Right atrium auricular region (tissue), 2 donors: ENCODE measurements at places on chromosomes 11 and 22.

- peak; percentile 13 for DNase-seq
Measured at GRCh38 chr11:129596351-129596750, 219.3 kb upstream of the TMEM45B start.

DNA sequence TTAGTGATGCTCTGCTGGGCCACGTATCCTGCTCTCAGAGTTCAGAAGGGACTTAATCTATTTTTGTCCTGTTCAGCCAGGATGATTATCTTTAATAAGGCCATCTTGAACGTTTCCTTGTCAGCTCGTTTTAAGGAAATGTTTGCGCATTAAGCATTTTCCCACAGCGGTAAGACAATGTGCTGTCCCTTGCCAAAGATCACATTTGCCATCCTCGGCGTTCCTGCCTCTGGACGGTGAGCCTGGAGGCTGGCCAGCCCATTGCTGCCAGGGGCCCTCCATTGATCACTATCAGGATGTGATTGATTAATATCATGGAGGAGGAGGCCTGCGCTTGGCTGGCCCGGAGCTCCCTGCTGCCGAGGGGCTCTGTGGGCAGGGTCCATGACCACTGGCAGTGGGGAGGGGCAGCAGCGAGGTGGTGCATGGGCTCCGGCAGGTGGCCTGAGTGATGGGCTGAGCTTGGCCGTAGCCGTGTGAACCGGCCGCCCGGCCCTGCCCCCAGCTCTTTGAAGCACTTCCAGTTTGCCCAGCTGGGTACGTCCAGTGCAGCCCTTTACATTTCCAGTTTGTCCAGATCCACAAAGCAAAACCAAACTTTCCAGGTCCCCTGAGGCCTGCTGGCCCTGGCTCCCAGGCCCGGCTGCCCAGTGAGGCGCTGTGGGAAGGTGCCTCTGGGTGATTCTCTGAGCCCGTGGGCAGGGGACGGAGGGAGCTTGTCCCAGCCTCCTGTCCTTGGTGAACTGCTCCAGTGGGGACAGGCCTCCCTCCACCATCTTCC, 49.5 kb upstream of the SMIM38 start:
- no peak for DNase-seq

DNA sequence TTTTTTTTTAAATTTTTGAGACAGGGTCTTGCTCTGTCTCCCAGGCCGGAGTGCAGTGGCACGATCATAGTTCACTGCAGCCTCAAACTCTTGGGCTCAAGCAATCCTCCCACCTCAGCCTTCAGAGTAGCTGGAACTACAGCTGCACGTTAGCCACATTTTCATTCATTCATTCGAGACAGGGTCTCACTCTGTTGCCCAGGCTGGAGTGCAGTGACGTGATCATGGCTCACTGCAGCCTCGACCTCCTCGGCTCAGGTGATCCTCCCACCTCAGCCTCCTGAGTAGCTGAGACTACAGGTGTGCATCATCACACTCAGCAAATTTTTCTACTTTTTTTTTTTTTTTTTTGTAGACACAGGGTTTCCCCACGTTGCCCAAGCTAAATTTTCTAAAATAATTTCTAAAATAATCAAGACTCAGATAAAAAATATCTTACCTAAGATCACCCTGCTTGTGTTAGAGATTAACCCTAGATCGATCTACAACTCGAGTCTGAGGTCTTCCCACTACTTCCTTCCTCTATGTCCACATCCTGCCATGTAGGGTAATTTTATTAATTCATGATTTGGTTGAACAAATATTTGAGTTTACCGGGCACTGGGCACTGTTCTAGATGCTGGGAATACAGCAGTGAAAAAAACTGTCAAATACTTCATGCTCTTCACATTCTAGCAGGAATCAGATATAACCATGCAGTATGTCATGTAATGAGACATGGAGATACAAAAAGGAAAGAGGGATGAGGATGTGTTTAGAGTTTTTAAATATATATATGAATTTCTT, 15.1 kb downstream of the EIF4G2 start:
- DNase-seq: no peak

GRCh38 chr11:79369055-79369454, 71.8 kb downstream of the TENM4 start:
- DNase-seq: no peak

- no peak for DNase-seq
Measured at GRCh38 chr11:105975128-105975527, 46.9 kb downstream of the MSANTD4 start.

- DNase-seq: no peak
Measured at GRCh38 chr11:12066799-12067508, 43.4 kb upstream of the MICAL2 start.

DNA sequence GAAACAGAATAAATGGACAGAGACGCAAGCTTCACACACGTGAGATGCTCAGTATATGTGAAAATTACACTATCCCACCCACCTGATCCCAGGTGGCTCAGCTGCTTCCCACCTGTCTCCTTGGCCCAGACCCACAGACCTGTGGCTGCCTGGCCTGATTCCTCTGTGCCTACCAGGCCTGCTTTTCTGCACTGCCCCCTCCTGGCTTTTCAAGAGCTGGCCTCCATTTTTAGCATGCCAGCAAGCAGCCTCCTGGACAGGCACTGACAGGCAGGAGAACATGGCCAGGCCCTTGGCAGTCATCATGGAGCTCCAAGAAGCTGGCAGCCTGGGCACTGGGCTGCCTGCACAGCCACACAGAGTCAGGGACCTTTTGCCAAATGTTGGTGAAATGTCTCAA, 79.5 kb upstream of the HMGXB4 start:
- no peak for DNase-seq

DNA sequence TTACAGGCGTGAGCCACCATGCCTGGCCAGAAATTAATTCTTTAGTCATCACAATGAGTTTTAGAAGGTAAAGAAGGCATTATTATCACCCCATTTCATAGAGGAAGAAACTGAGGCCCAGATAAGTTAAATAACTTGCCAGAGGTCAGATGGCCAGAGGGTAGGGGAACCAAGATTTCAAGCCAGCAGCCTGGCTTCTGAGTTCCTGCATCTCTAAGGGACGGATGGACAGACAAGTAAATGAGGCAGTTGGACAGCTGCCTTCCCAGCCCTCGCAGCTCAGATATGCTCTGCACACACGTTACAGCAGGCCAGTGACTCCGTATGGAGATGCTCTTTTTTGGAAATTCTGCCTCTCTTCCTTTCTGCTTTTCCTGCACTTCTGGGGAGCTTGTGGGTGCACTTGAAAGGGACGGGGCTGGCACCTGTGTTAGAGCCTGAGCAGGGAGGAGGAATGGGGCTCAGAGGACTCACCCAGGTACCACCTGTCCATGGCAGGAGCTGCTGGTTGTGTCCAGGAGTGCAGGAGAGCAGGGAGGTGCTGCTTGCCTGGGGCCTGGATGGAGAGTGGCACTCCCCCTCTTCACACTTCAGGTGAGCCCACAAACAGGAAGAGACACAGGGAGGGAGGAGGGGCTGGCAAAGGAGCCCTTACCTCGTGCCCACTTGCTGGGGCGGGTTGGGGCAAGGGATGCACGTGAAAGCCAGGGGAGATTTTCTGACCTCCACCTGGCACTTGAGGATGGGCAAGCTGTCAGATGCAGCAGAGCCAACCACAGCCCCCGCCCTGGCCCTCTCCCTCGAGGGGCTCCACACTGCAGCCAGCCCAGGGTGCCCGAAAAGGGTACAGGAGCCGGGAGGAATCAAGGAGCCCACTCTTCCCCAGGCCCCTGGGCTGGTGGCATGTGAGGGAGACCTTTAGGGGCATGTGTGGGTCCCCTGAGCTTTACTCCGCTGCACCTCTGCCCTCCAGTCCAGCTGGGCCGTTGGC, 3.3 kb upstream of the FXYD2 start:
- DNase-seq: no peak

DNA sequence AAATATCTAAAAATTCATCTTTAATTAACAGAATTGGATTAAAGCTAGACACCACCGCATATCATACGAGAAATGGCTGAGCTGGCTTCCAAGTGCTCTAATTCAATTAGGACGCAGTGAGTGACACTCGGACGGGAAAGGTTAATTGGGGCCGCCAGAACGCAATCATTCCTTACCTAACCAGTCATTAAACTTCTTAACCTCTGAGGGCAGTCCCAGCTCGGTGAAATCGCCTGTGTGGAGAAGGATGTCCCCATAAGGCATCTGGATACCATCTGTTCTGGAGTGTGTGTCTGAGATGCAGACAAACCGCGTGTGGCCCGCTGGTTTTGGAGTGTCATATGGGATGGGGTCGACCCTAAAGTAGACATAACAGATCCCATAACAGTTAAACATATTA, 50.3 kb downstream of the MPPED2 start:
- DNase-seq: no peak

DNA sequence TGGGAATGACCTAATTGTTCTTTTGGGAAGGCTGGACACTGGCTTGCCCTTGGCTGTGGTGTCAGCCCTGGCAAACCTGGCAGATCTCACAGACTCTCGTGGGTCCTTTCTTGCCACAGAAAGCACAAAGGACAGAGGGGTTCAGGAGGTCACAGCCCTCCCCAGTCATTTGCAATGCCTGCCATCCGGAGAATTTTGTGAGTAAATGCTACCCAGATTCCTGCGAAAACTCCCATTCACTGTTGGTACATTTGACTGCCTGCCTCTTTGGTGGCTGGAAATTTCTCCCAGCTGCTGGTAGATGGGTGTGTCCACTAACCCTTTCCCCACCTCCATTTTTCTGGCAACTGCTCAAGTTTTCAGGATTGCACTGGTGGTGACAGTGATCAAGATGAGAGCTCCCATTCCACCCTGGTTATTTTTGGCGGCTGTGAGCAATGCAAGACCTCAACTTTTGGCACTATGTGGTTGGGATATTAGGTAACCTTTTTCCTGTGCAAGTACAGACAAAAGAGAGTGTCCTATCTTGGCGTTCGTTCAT, 155.7 kb downstream of the NAV2 start:
- peak; percentile 72 for DNase-seq

DNA sequence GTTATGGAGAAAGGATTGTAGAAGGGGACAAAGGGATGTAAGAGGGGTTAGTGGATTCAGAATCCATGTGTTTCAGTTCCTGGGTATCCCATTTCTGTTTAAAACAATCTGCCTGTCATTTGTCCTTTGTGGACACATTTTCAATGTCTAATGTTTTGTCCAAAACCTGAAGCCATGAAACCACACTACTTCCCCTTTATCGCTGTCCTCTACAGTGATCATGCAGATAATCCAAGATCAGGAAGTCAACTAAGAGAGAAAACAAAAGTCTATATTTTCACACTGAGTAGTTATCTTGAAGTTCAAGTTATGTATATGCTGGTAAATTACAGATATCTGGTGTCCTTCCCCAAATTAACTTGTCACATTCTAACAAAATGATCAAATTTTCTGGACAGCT, 457.0 kb downstream of the NTM start:
- no peak for DNase-seq

DNA sequence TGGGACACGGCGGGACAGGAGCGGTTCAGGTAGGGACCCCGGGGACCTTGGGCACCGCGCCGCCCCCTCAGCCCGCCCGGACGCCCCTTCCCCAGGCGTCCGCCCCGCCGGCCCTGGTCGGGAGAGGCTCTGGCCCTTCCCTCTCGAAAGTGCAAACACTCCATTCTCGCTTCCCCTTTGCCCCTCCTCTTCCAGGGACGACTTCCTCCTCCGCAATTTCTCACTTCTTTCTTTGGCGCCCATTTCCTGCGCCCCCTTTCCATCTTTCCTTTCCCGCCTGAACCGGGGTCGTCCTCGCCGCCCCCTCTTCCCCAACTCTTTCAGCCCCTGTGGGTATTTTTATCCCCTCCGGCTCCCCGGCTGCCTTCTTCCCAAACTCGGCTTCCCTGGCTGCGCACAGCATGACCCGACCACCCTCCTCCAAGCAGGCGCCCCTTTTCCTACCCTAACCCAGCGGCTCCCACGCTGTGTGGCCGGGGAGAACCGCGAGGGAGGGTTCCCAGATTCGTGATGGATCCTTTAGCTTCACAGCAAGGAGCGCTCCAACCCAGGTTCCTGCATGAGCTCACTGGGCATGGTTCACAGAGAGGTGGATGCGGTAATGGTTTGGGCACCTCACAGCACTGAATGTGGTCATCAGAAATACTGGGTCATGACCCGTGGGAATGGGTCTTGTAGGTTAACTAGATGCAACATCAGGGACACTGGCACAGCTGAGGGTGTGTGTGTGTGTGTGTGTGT, 689 bp downstream of the RAB39A start:
- no peak for DNase-seq

DNA sequence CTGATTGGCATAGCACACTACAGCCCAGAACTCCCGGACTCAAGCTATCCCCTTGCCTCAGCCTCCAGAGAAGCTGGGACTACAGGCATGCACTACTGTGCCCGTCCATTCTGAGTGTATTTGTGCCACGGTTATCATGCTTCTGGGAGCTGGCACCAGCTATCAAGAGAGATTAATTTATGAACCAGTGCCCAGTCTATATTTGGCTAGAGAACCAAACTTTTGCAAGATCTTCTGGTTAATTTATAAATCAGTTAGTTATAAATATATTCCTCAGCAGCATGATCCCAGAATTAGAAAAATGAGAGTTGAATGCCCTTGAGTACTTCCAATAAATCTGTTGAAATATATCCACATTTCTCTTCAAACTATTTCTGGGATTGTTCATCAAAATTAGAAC, 67.5 kb upstream of the OR5AN1 start:
- no peak for DNase-seq

DNA sequence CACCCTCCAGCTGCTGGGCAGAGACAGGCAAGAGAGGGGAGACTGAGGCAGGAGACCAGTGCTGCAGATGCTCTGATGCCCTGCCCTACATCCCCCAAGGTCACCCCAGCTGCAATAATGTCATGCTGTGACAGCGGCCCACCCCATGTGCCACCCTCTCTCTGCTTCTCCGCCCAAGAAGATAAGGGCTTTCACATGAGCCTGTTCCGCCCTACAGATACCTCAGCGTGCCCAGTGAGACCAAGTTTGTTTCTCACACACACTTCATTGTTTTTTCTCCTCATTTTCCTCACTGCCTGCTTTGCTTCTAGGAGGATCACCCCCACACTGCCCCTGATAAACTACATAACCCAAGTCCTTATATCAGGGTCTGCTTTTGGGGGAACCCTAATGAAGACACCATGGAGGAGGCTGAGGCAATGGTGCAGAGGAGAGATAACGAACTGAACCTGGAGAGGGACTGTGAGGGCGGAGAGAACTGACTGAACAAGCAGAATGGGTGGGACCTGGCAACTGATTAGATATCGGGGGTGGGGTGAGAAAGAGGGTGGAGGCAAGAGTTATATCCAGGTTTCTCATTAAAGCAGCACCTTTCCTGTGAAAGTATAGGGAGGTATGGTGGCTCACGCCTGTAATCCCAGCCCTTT, 37.5 kb upstream of the TSKU start:
- no peak for DNase-seq

- DNase-seq: no peak
Measured at GRCh38 chr11:12868315-12869073, 140.6 kb upstream of the RASSF10 start.

- no peak for DNase-seq
Measured at GRCh38 chr22:25146307-25146706, 53.4 kb upstream of the CRYBB3 start.

- no peak for DNase-seq
Measured at GRCh38 chr22:19703869-19704268, 10.4 kb upstream of the SEPTIN5 start.

- DNase-seq: no peak
Measured at GRCh38 chr11:118147502-118147901, 5.1 kb downstream of the SCN4B start.

- no peak for DNase-seq
Measured at GRCh38 chr11:128246810-128247594, 340.4 kb downstream of the ETS1 start.

GRCh38 chr11:117837070-117837776, 12.7 kb upstream of the FXYD2 start:
- DNase-seq: peak; percentile 53
